Stimulated activated CD8-positive, alpha-beta memory T cell treated with anti-CD3 and anti-CD28 coated beads, Interleukin-7, amount 100 ng/mL, for 4 hours (primary cell): ENCODE measurements at places on chromosomes 16 and 17.

DNA sequence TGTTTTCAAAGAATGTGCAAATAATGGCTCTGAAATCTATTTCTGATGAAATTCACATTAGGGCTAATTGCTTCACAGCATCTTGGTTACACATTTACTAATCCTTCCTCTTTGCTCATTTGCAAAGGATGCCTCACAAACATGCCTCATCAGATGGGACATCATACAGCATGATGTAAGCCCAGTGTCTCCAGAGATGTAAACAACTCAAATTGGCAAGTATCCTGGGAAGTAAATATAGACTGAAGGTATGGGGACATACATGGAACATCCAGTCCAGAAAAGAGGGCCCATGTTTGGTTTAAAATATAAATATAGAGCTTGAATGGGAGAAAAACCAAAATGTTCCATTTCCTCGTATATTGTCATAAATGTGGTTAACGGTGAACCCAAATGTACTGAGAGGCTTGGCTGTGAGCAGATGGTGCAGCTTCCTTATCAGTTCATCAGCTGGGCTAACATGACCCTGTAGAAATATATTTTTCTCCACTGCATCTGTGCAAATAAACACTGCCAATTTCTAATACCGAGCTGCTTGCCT is 142.9 kb upstream of the NUDT7 start:
- no peak for DNase-seq

DNA sequence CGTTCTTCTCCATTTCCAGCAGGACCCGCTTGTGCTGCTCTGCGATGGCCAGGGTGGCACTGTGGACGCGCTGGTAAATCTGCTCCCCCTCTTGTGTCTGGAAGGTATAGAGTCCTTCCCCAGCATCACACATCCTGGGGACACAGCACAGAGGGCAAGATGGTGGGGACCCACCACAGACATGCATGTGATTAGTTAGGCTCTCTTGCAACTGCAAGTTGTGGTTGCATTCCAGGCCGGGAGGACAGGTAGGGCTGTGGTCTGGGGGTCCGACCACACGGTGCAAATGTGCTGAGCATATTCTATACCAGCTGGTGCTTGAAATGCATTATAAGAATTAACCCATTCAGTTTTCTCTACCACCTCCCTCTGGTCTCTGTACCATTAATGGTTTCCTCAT is 11.4 kb downstream of the POLR2C start:
- DNase-seq: no peak

DNA sequence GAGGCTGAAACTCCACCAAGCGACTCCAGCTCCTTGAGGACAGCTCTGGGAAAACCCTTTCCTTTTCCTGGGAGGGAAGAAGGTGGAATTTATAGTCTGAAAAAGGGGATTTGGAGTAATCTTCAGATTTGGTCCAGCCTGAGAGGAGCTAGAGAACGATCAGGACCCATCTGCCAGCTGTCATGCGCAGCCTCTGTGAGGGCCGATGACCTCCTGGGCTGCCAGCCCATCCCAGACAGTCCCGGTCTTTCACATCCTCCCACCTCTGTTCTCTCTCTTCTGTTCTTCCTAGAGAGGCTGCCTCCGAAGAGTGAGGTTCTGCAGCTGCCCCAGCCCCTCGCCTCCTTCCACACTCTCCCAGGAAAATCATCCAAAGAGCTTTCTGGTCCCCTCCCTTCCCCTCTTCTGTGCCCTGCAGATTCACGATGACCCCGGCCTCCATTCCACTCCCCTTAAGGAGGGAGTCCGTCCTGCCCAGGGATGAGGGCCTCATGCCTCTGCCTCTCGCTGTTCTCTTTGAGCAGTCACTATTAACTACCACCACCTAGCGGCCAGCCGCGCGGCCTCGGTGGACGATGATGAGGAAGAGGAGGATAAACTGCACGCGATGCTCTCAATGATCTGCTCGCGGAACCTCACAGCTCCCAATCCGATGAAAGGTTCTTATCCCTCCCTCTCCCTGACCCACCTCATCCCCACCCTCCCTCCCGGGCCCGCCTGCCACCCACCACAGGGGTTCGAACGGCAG is 29.6 kb downstream of the SGSM2 start:
- DNase-seq: no peak

DNA sequence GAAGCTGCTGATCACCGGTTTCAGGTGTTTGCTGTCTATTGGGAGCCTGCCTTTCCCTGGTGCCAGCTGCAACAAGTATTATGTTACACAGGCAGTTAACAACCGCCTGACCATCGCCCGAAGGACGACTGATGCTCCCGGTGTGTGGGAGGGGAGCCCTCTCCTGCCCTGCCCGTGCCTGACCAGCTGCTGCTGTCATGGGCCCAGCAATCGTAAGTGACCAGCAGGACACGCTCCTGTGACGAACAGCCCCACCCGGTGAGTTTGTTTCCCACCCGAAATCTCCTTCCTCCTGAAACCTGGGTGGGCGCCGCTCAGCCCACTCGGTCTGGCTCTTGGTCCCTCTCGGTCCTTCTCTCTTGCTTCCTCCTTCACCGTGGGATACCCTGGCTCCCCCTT is 17.9 kb upstream of the UBE2I start:
- DNase-seq: no peak

DNA sequence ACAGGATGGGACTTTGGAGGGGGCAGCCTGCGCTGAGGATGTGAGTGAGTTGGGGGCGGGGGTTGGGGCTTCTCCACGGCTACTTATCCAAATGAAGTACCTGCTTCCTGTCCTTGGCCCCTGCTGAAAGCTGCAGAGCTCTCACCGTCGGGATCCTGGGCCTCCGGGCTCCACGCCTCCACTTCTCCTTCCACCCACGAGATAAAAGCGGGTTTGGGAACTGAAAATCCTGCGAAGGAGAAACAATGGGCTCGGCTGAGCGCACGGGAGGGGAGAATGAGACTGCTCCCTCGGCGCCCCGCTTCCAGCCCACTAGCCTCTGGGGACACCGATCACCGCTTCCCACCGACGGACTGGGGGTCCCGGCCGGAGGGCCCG is 486 bp downstream of the ZNF785 start:
- no peak for DNase-seq

DNA sequence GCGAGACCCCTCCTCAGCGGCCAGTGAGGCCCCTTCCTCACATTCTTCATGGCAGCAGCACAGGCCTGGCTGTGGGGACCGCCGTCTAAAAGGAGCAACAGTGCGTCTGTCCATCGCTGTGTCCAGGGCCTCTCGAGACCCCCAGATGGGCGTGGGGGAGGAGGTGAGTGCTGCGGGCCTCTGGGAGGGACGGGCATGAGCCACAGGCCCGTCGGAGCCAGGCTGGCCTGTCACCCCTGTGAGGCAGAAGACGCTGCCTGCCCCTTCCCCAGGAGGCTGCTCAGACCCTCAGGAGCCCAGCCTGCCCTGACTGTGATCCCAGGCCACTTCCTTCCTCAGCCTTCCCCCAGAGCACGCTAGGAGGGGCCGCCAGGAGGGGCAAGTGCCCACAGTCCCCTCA is 2.1 kb upstream of the PYCR1 start:
- no peak for DNase-seq

DNA sequence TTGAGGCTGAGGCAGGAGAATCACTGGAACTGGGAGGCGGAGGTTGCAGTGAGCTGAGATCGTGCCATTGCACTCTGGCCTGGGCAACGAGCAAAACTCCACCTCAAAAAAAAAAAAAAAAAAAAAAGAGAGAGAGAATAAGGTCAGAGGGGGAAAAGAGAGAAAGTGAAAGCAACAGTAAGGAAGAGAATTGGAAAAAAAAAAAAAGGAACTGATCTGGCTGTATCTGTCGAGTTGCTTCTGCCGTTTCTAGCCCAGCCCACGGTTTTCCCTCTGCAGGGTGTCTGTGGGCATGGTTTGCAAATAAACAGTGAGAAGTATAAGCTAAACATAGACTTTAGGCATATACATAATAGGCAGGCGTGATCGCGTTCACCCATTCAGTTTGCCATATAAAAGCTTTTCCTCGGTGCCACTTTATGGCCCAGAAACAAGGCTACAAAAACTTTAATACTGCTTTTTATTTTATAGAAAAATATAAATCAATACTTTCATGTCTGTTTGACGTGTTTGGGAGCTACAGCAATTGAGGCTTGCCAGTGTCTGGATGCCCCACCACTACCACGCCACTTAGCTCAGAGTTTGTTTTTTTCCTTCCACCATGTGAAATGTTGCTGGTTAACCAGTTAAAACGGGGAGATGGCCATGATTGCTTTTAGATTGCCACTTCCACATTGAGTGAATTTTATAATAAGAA is 436.7 kb downstream of the MAF start:
- no peak for DNase-seq

DNA sequence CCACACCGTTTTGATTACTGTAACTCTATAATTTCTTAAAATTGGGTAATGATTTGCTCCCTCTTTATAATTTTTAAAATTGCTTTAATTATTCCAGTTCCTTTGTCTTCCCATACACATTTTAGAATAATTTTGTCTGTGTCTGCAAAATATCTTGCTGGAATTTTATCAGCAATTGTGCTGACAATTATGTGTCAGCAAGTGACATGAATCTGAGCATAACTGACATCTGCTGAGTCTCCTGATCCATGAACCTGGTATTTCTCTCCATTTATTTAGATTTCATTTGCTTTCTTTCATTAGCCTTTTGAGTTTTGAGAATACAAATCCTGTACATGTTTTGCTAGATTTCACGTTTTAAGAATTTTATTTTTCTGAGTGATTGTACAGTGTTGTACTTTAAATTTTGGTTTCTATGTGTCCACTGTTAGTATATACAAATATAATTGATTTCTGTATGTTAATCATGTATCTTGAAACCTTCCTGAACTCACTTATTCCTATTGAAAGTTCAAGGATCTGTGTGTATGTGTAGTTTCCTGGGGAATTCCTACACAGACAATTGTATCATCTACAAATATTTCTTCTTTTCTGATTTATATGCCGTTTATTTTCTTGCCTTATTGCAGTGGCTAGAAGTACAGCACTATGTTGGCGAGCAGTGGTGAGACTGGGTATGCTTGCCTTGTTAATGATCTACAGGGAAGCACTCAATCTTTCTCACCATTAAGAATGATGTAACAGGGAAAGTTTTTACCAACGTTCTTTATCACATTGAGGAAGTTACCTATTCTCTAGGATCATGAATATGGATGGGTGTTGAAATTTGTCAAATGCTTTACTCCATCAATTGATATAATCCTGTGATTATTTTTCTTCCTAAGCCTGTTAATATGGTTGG is 45.2 kb downstream of the N4BP1 start:
- DNase-seq: no peak

DNA sequence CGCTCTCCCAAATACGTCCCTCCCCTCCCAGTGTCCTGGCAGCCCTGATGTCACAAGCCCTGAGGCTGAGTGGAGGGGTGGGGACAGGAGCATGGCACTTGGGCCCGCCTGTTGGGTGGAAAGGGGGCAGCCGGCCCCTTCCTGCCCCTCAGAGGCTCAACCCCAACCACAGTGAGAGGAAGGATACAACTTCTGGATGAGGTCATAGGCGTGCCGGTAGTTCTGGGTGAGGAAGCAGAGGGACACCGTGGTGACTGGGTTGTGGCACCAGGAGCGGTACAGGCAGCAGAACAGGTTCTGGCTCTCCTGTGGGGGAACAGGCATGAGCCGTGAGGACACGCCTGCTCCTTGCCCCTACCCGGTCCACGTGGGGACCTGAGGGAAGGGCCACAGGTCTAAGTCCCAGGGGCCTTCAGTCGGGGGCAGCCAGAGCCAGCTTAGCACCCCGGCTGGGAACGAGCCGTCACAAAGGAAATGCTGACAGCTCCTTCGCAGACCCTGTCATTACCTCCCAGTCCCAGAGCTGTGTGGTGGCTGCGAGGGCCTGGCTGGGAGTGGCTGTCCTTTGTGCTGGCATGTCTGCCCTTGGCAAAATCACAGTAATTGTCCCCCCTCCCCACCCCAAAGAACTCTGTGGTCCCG is 11.2 kb upstream of the MTSS2 start:
- DNase-seq: no peak

GRCh38 chr17:76951375-76951905 is 83.2 kb downstream of the MGAT5B start:
- DNase-seq: no peak

DNA sequence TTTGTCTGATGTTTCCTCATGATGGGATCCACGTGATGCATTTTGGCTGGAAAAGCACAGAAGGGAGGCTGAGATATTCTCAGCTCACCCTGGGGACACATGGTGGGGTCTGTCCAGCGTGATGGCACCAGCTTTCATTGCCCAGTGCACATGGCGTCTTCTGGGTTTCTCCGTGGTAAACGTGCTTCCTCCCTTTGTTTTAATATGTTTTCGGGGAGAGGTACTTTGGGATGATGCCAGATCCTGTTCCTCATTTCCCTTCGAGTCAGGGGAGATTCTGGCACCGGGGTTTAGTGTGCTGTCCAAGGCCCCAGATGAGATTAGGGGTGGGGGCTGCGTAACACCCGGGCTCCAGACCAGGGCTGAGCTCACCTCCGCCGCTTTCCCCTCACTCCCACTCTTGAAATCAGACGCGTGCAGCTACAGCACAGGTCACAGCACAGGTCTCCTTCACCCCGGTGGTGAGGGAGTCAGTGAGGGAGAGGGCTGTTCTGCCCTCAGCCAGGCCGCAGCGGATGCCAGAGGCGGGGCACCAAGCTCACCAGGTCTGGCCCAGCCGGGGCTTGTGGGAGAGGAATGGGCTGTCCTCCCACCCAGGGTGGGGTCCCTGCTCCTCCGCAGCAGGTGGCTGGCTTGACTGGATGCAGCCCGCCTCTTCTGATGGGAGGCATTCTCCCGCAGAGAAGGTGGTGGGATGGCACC is 33.9 kb downstream of the COX4I1 start:
- no peak for DNase-seq

DNA sequence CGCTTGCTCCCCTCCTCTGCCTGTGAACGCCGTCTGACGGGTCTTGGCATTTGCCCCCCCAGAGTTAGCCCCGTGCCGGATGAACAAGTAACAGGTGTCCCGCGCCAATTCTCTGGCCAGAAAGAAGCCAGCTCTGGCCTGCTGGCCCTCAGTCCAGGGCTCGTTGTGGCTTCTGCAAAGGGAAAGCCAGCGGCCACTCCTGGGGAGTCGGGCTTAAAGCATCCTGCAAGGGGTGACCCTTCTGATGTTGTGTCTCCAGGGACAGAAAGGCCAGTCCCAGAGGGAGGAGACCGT is 18.4 kb upstream of the OSGIN1 start:
- no peak for DNase-seq
